Stimulated activated CD4-positive, alpha-beta T cell treated with anti-CD3 and anti-CD28 coated beads, Interleukin-1b, Interleukin-23, amount 100 ng/mL, for 1 hour (primary cell): ENCODE measurements at places on chromosomes 11 and 22.

- no peak for DNase-seq
Observed at GRCh38 chr11:59403546-59403945, 22.7 kb downstream of the OR5A2 start.

GRCh38 chr22:20488946-20489345 is 6.6 kb downstream of the KLHL22 start:
- no peak for DNase-seq

DNA sequence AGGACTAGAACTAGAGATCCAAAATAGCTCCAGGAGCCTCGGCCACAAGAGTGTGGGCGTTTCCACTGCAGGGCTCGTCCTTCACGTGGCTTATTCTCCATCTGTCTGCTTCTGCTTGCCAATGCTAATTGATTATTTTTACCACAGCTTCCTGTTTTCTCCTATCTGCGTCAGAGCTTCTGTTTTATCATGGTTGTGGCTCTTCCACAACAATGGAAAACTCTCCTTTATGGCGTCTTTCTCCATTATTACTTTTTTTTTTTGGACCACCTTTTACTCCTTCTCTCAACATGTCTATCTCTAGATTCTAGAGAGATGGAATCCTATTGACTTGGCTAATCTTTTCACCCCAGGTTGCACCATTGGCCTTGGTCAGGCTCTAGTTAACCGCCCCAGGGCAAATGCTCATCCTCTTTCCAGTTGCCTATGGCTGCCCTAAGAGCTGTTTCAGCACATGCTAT is 25.9 kb downstream of the CAT start:
- no peak for DNase-seq

- DNase-seq, result no peak
Observed at GRCh38 chr11:59542142-59542810, 30.9 kb downstream of the OR4D9 start.

DNA sequence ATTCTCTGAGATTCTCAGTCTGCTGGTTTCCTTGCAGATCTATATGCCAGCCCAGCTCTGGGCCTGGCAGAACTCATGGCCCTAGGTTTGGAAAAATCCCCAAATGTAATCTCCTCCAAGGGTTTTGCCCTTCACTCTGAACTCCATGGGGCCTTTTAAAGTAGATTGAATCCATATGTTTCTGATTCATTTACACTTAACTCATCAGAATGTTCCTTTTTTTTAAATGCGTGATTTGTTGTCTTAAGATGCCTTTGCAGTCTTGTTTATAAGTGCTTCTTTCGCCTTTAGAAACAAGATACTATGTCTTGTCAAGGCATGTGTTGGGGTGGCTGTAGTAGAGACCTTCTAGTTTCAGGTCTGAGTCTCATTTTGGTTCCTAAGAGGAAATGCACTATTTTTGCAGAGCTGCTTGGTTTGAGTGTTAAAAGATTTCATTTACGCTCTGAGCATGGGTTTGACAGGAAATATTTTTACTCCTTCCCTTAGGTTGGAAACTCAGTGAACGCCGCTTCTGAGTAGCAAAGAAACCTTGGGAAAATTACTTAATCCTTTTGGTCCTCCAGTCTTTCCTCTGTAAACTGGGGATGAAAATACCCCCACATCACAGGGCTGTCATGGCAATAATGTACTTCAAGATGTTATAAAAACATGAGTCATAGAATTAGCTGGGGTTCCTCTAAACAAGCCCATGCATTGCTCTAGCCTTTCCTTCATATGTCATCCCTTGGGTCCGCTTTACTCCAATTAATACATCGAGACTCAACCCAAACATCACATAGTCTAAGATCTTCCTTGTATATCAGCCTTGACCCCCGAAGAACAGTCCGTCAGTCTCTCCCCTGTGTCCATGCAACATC is 83.5 kb downstream of the SNX19 start:
- no peak for DNase-seq
